NCI-H1092 (cell line): ENCODE measurements at places on chromosomes 12 and 14.

DNA sequence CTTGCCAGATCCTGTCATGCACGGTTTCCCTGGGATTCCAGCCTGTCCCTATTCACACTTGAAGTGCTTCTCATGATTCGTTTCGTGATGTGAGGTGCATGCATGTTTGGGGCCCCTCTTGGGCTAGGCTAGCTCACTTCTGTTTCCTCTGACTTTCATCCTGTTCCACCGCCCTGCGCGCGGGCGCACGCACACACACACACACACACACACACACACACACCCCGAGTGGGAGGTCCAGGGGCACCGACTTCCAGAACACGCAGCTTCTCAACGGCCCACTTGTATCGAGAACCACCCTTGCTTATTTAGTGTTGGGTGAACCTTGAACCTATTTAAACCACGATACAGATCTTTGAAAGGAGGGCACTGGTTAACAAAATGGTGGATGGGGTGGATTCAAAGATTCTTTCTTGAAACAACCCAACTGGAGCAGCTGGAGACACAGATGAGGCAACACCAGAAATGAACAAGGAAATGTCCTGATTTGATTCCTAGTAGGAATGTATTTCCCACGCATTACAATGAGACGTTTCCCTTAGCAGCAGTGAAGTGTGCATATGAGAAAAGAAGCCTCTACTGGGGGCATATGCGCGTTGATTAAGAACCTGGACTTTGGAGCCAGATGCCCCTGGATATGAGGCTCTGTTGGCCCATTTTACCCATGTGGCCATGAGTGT lies 16.3 kb downstream of the ELK3 start:
- no peak for DNase-seq

DNA sequence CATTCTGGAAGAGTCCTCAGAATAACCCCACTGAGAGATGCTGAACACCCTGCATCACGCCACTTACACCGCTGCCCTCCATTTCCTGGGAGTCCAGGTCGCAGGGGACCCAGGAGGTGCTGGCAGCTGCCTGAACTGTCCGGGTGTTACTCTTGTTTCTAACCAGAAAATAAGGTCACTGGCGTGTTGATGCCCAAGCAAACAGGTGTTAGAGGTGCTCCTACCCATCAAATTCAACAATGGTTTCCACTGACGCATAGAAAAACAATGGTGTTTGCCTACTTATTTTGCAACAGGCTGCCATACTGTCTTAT lies 23.8 kb downstream of the PITPNM2 start:
- no peak for DNase-seq

GRCh38 chr12:92571844-92572543 lies 130.8 kb upstream of the PLEKHG7 start:
- no peak for DNase-seq

- no peak for DNase-seq
Measured at GRCh38 chr14:105347587-105347968, 33.0 kb downstream of the PACS2 start.

GRCh38 chr12:913919-914698 lies 35.4 kb downstream of the RAD52 start:
- DNase-seq = no peak

GRCh38 chr14:76352639-76353281 lies 23.2 kb upstream of the ESRRB start:
- peak; percentile 27 for DNase-seq

GRCh38 chr14:88533064-88533602 lies 21.7 kb downstream of the PTPN21 start:
- no peak for DNase-seq

- no peak for DNase-seq
Measured at GRCh38 chr12:101653030-101653429, 44.4 kb upstream of the CHPT1 start.

- peak; percentile 92 for DNase-seq
Measured at GRCh38 chr14:30610787-30611343, 11.3 kb upstream of the SCFD1 start.

DNA sequence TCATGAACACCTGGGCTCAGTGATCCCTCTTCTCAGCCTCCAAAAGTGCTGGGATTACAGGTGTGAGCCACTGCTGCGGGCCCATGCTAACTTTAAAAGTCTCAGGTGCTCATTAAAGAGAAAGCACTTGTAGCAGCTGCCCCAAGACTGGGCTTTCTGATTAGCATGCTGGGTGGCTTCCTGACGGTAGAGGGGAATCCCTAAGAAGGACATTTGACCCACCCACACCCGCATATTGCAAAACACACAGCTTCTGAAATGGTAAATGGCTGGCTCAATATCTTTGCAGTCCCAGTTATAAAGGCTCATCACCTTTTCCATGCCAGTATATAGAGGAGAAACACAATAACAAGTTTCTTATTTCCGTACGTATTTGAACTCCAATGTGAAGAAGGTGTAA lies 19.3 kb upstream of the BICD1 start:
- no peak for DNase-seq

DNA sequence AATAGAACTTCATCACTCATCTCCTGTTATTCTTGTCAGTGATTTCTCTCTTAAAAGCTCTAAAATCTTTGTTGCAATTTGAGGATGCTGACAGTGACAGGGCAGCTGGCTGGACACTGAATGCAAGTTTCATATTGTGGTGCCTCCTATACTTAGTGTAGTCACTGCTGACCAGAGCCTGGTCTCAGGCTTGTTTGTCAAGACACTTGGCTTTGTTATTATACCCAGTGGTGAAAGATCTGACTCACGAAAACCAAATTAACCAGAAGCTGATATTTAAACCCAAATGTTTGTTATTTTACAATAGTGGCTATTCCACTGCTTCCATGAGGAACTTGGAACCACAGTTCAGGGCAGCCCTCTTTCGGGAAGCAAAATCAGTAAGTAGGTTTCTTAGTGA lies 42.8 kb downstream of the RPGRIP1 start:
- DNase-seq = no peak

GRCh38 chr14:53695692-53696214 lies 260.9 kb downstream of the BMP4 start:
- DNase-seq = no peak

- no peak for DNase-seq
Measured at GRCh38 chr12:109178532-109178931, 62.1 kb downstream of the ACACB start.

DNA sequence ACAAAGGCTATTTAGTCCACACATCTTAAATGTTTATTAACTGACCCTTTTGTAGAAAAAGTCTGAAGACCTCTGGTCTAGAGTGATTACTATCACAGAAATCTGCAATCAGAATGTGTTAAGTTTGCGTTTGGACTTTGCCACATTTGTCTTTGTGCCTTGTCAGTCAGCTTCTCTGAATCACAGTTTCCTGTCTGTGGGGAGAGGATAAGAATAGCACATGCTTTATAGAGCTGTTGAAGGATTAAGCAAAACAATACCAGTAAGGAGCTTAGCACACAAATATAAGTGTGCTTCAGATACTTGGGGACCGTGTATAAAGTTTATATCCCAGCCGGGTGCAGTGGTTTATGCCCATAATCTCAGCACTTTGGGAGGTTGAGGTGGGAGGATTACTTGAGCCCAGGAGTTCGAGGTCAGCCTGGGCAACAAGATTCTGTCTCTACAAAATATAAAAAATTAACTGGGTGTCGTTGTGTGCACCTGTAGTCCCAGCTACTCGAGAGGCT lies 63.0 kb upstream of the BTG1 start:
- no peak for DNase-seq

DNA sequence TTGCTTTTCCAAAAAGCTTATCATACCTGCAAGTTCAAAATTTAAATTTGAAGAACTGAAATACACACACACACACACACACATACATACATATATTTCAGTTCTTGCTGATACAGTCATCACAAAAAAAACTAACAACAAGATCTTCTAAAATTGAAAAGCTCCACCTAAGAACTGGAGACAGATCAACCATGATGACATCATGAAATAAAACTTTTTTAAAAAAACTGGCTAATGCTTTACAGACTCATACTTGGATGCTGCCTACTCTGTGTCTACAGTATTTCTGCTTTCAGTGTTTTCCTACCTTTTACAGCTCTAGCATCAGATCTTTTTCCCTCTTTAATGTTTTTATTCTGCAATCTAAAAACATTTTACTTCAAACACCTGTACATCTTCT lies 261.4 kb downstream of the DIO2 start:
- no peak for DNase-seq

DNA sequence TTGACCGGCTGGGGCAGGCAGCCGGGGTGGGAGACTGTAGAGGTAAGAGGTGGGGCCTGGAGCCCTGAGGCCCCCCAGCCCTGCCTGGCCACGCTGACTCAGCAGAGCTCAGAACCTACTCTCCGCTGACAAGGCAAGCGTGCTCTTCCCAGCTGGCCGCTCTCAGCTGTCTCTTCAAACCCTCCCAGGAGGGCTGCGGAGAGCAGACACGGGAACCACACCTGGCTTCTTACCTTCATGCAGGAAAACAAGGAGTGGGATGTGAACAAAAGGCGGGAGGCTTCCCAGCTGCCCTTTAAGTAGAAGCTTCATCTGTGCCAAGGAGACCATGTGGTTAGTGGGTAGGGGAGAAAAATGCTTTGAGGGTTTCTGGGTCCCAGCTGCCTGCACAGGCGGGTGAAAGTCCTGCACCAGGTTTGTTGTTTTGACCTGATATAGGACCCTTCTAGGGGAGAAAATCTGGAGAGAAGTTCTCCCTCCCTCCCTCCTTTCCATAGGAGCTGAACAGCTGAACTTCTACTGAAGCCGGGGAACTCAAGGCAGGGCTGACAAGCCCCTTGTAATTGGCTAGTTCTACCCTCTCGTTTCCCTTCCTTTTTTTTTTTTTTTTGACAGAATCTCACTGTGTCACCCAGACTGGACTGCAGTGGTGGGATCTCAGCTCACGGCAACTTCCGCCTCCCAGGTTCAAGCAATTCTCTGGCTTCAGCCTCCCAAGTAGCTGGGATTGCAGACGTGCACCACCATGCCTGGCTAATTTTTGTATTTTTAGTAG lies 12.8 kb upstream of the TESC start:
- DNase-seq = peak; percentile 76
